ENCODE measurements at places on chromosomes 2 and 18.

GRCh38 chr2:234304950-234305349 is 191.9 kb downstream of the ARL4C start:
- peak; percentile 14 for DNase-seq

DNA sequence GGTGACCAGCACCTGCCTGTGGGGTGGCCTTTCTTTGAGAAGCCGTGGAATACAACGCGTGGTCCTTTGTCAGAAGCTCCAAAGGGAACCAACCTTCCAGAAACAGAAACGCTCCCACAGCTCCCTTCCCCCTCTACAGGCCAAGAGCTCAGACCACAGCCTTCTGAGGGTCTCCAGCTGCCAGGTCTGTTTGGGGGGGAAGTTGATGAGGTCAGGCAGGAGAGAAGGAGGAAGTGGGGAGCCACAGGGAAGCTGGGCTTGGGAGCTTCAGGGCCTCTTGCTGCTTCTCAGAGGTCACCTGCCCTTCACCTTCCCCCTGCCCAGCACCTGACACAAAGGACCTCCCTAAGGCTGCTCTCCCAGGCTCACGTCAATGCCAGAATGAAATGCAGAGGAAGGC is 287.7 kb upstream of the ID2 start:
- no peak for DNase-seq

DNA sequence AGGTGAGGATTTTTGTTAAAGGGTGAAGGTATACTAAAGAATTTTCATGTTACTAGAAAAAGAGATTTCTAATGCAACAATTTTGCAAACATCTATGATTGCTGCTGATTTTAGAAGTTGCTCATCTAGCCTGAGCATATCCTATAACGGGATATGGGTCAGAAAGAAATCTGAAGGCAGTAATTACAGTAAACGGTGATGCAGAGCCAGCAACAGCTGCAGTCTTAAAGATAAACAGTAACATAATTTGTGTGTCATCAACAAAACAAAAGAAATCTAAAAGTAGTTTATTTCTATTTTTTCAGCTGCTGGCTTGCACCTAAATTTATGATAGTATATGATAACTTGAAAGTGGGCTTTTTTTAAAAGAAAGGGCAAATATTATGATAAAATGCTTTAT is 215.7 kb downstream of the SLC4A10 start:
- no peak for DNase-seq

DNA sequence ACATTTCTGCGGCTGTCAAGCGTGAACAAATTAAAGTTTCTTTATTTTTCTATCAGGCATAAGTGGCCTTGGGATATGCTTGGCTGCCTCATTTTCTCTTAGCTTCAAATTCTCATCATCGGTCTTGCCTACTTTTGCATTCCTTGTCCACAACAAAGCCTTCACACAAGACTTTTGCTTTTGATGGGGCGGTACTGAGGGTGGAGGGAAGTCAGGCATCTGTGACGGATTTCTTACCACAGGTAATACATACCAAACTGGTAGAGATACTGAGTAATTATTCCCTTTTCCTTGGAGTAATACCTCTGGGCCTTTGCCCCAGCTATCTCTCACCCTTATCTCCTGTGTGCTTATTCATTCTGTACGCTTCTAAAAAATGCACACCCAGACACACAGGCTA is 468.3 kb upstream of the RGPD4 start:
- no peak for DNase-seq

DNA sequence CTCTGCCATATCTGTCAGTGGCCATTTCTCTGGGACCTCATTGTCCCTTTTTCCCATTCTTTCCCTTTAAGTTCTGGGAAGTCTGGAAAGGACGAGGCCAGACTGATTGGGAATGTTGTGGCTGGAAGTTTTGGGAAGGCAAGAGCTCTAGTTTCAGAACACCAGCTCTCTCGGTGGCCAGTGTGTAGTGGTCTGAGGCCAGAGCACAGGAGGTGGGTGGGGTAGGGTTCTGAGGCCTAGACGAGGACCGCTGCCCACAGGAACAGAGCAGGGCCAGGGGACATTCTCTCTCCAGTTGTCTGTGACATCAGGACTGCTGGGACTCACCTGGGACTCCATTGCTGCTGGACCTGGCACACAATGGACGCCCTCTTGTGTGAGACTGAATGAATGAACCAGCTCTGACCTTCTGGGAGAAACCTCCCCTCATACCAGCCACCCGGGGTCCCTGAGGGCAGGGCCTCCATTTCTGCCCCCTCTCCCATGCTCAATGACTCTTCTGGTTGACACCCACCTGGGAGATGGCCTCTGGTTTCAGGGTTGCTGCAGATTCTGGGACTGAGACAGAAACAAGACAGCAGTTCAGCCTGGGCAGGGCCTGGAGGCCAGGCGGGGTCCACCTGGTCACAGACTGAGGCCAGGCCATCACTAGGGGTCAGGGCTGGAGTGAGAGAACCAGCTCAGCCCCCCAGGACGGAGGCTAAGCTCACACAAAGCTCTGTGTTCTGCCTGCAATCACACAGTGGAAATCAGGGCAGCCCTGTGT is 8.4 kb upstream of the NPPC start:
- no peak for DNase-seq

- no peak for DNase-seq
Observed at GRCh38 chr2:237649541-237650454, 22.4 kb downstream of the LRRFIP1 start.

GRCh38 chr2:41937921-41938708 is 109.7 kb upstream of the PKDCC start:
- no peak for DNase-seq

GRCh38 chr2:231189571-231190495 is 8.6 kb upstream of the ARMC9 start:
- no peak for DNase-seq
